Panc1 (cell line): ENCODE measurements at places on chromosomes 4 and X.

DNA sequence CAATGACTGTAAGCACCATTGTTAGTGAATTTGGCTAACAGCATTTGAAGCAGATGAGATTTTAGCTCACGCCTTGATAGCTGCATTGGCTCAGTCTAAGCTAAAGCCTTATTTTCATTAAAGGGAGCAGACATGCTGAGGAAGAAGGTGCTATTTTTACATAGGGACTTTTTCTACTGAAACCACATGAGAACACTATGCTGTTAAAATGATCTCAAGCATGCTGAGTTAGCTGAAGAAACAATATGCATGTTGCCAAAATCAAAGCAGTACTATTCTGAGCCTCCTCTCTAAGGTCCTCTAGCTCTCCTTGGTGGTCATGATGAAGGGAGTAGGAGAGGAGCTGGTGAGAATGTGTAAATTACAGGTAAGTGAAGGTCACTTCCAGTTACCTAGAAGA lies 134.4 kb upstream of the JADE1 start:
- no peaks in the 10 kb centered on the region for H3K4me1 ChIP-seq
- H3K27me3 ChIP-seq, result no peaks in the 10 kb centered on the region
- no peak overlapping the region for H3K4me3 ChIP-seq
- no peak overlapping the region for H3K27ac ChIP-seq
- H3K36me3 ChIP-seq, result no peaks in the 10 kb centered on the region
- DNase-seq, result no peak

DNA sequence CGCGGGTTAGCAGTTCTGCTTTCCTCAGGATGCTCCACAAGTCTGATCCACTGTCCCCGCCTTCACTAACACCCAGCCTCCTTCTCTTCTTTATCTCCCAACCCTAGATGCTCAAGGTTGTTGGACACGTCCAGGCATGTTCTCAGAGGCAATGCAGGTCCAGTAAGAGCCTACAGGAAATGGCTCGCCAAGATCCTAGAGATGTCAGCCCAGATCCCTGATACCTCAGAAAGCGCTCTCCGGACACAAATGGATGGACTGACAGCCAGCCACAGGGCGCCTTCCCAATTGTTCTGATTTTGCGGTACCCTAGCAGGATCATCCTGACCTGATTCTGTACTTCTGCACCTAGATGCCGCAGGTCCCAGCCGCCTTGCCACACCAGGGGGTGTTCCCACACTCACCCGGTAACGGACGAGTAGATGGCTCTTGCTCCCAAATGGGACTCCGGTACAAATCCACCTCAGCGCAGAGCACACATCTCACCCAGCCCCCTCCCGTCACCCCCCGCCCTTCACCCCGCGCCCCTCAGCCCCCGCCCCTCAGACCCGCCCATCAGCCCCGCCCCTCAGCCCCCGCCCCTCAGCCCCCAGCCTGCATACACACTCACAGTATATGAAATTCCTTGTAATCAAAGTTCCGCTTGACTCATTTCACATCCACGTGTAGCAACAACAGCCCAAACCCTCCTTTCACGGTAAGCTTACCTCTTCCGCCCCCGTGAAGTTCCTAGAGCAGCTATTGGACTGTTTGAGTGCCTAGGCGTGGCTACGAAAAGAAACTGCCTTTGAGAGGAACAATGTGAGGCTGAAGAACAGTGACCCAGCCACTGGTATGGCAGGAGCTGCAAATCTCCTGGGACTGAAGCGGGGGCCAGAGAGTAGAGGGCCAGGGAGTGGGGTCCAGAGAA lies at the start of gene EDA2R:
TSS of gene EDA2R (minus strand) at position 488 of the 910 bp plus-strand sequence. CDS start 23,058 bp downstream, outside the sequence.
- H3K27me3 ChIP-seq, result no peaks in the 10 kb centered on the region
- H3K4me1 ChIP-seq, result no peaks in the 10 kb centered on the region
- no peak within 1 kb of the TSS for H3K27ac ChIP-seq
- no peaks in the 10 kb centered on the region for H3K36me3 ChIP-seq
- DNase-seq, result no peak

GRCh38 chr4:4913628-4914027 lies 54.2 kb downstream of the MSX1 start:
- no peak for DNase-seq
- no peaks in the 10 kb centered on the region for H3K4me1 ChIP-seq
- no peak overlapping the region for H3K4me3 ChIP-seq
- no peaks in the 10 kb centered on the region for H3K27me3 ChIP-seq
- no peak overlapping the region for H3K27ac ChIP-seq

- no peaks in the 10 kb centered on the region for H3K36me3 ChIP-seq
- H3K4me3 ChIP-seq, result no peak overlapping the region
- no peak overlapping the region for H3K27ac ChIP-seq
- H3K27me3 ChIP-seq, result no peaks in the 10 kb centered on the region
These were observed 59.3 kb upstream of the HS3ST1 start for GRCh38 chr4:11487868-11488544.

GRCh38 chrX:47507153-47507867 lies 24.3 kb upstream of the ZNF41 start:
- H3K4me3 ChIP-seq, result no peak overlapping the region
- H3K36me3 ChIP-seq, result no peaks in the 10 kb centered on the region

- no peaks in the 10 kb centered on the region for H3K36me3 ChIP-seq
- H3K27ac ChIP-seq, result no peak overlapping the region
- no peaks in the 10 kb centered on the region for H3K4me1 ChIP-seq
- no peak for DNase-seq
These were observed 89.3 kb upstream of the CYLC1 start for GRCh38 chrX:83771664-83772063.

GRCh38 chr4:150999086-150999485 lies 16.0 kb downstream of the LRBA start:
- H3K4me1 ChIP-seq, result no peaks in the 10 kb centered on the region
- no peaks in the 10 kb centered on the region for H3K36me3 ChIP-seq
- H3K27me3 ChIP-seq, result no peaks in the 10 kb centered on the region
- DNase-seq, result no peak

DNA sequence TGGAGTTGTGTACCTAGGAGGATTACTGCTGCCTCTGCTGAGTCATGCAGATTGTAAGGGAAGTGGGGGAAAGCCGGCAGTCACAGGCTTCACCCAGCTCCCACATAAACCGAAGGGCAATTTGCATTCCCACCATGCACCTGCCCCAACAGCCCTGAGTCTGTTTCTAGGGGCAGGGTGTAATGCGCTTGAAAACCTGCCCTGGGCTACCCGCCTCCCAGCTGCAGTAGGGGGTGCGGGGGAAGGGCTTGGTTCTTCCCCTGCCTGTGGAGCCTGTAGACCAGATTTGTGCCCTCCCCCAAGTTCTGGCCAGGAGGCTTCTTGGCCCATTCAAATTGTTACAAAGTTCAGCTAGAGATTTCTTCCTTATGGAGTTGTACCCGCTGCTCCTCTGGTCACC lies 269.2 kb upstream of the DDX53 start:
- no peaks in the 10 kb centered on the region for H3K27me3 ChIP-seq
- no peak overlapping the region for H3K4me3 ChIP-seq
- no peaks in the 10 kb centered on the region for H3K36me3 ChIP-seq
- H3K4me1 ChIP-seq, result no peaks in the 10 kb centered on the region
- no peak for DNase-seq

- H3K4me1 ChIP-seq, result peaks cover 27% of the 10 kb centered on the region; the same call in 1 of the 2 replicates
- H3K27me3 ChIP-seq, result no peaks in the 10 kb centered on the region
- DNase-seq, result no peak
- no peaks in the 10 kb centered on the region for H3K36me3 ChIP-seq
- no peak overlapping the region for H3K4me3 ChIP-seq
- peak overlapping the region; percentile 34; the same call in 1 of the 2 replicates for H3K27ac ChIP-seq
These were observed 119.7 kb downstream of the PCDH7 start for GRCh38 chr4:30839583-30840520.

GRCh38 chr4:6926681-6927478 lies 17.3 kb downstream of the TBC1D14 start:
- no peaks in the 10 kb centered on the region for H3K36me3 ChIP-seq
- DNase-seq, result no peak
- H3K27me3 ChIP-seq, result no peaks in the 10 kb centered on the region
- no peak overlapping the region for H3K27ac ChIP-seq

DNA sequence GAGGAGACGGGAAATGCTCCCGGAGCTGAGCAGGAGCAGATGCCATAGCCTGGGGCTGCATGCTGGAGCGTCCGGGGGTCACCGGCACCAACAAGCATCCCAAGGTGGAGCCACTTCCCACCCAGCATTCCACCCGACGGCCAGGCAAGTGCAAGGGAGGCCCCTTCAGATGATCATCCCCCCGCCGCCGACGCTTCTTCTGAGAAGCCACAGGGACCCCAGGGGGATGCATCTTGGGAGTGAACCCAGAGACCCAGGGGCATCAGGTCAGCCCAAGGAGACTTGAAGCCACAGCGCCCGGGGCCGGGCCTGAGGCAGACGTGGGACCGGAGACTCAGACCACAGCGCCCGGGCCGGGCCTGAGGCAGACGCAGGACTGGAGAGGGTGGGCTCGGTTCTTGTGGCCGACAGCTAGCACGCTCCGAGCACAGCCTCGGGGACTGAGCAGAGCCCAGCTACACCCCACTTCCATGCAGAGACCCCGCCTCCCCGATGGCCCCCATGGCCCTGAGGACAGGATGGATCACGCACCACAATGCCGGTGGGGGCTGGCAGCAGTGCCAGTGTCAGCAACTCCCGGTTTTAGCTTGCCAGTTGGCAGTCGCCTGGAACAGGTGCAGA lies 33.0 kb upstream of the CPLX1 start:
- H3K27ac ChIP-seq, result no peak overlapping the region
- no peaks in the 10 kb centered on the region for H3K36me3 ChIP-seq
- H3K4me1 ChIP-seq, result no peaks in the 10 kb centered on the region
- no peaks in the 10 kb centered on the region for H3K27me3 ChIP-seq
- no peak for DNase-seq

GRCh38 chr4:28351102-28351501 lies 1490.5 kb downstream of the STIM2 start:
- H3K36me3 ChIP-seq, result no peaks in the 10 kb centered on the region
- DNase-seq, result no peak
- no peak overlapping the region for H3K27ac ChIP-seq
- no peak overlapping the region for H3K4me3 ChIP-seq
- no peaks in the 10 kb centered on the region for H3K27me3 ChIP-seq
- no peaks in the 10 kb centered on the region for H3K4me1 ChIP-seq

DNA sequence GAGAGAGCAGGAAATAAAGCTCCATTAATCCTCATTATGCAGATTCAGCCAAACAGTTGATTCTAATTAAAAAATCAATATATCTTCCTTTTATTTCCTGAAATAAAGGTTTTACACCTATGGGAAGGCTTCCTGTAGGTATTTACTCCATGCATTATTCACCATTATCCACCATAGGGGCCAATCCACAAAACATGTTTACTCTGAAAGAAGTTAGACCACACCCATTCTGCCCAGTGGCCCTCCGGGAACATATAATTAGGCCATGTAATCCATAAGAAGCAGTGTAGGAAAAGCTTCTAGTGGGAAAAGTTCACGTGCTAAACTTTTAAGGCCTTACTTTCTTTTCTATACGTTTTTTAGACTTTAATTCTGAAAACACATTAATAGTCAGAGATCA lies 57.7 kb downstream of the SAT1 start:
- H3K4me3 ChIP-seq, result no peak overlapping the region
- no peak for DNase-seq

GRCh38 chr4:76607846-76608245 lies 172.8 kb downstream of the SHROOM3 start:
- no peaks in the 10 kb centered on the region; the same call in none of the 2 replicates for H3K4me1 ChIP-seq
- H3K27ac ChIP-seq, result 0 out of 2 replicates have a peak overlapping the region, but pooled peaks have one; percentile 39
- no peaks in the 10 kb centered on the region for H3K36me3 ChIP-seq
- no peak overlapping the region for H3K4me3 ChIP-seq

GRCh38 chr4:3044870-3045819 lies 29.2 kb downstream of the HTT-AS start:
- DNase-seq, result no peak
- no peak overlapping the region for H3K27ac ChIP-seq
- H3K27me3 ChIP-seq, result no peaks in the 10 kb centered on the region
- no peaks in the 10 kb centered on the region for H3K4me1 ChIP-seq
- H3K36me3 ChIP-seq, result no peaks in the 10 kb centered on the region
- H3K4me3 ChIP-seq, result no peak overlapping the region

GRCh38 chr4:168092176-168092712 lies at the start of gene ANXA10:
ANXA10 (plus strand) TSS chr4:168092537; CDS start chr4:168092701, 164 bp downstream.
- H3K27me3 ChIP-seq, result no peaks in the 10 kb centered on the region
- H3K36me3 ChIP-seq, result no peaks in the 10 kb centered on the region
- no peak for DNase-seq

GRCh38 chr4:28926156-28926555 lies 1794.0 kb upstream of the PCDH7 start:
- no peaks in the 10 kb centered on the region for H3K36me3 ChIP-seq
- H3K4me3 ChIP-seq, result no peak overlapping the region
- H3K27ac ChIP-seq, result no peak overlapping the region
- DNase-seq, result no peak
- no peaks in the 10 kb centered on the region for H3K4me1 ChIP-seq

- H3K27me3 ChIP-seq, result no peaks in the 10 kb centered on the region
- DNase-seq, result no peak
- no peak overlapping the region for H3K4me3 ChIP-seq
- H3K27ac ChIP-seq, result no peak overlapping the region
These were observed 69.1 kb upstream of the PUDP start for GRCh38 chrX:7216981-7217587.

DNA sequence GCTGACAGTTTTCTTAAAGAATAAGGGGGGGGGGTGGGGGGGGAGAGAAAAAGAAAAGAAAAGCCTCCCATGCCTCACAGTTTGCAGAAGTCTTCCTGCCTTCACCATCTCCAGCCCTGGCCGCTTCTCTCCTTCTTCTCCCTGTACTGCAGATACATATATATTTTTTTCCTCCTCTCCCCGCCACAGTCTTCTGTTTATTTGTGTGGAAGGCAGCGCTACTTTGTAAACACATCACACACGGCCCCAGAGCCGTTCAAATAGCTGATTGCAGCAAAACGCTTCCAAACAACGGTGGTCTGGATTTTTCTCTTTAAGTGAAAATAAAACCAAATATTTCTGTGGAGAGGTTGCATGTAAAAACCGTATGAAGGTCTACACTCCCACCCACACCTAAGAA lies 732 bp downstream of the NLGN4X start:
- H3K4me3 ChIP-seq, result no peak overlapping the region
- H3K36me3 ChIP-seq, result no peaks in the 10 kb centered on the region
- DNase-seq, result no peak
- no peaks in the 10 kb centered on the region for H3K27me3 ChIP-seq
- no peaks in the 10 kb centered on the region for H3K4me1 ChIP-seq

- no peaks in the 10 kb centered on the region for H3K36me3 ChIP-seq
- no peak overlapping the region for H3K4me3 ChIP-seq
- H3K4me1 ChIP-seq, result no peaks in the 10 kb centered on the region
- DNase-seq, result no peak
These were observed 112.3 kb upstream of the SFRP2 start for GRCh38 chr4:153901220-153901619.

- H3K4me3 ChIP-seq, result no peak overlapping the region
- no peaks in the 10 kb centered on the region for H3K27me3 ChIP-seq
- no peaks in the 10 kb centered on the region for H3K36me3 ChIP-seq
These were observed 39.6 kb downstream of the RFC1 start for GRCh38 chr4:39326468-39326977.

DNA sequence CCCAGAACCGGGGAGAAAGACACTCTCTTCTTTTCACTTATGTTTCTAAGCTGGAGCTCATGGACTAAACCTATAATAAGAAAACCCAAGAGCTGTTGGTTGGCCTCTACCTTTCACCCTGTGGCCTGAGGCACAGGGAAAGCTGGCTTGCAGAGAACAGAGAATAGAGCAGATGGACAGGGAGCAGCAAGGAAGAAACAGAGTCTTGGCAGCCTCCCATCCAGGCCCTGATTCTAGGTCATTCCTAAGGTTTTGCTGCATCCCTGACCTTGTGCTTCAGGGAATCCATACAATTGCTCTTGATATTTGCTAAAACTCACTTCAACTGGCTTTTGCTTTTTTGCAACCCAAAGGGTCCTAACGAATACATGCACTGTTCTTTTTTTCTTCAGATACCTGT lies 87.8 kb downstream of the SMIM20 start:
- H3K4me1 ChIP-seq, result no peaks in the 10 kb centered on the region
- H3K27me3 ChIP-seq, result no peaks in the 10 kb centered on the region
- no peak overlapping the region for H3K4me3 ChIP-seq
- no peak for DNase-seq
- H3K36me3 ChIP-seq, result no peaks in the 10 kb centered on the region

- H3K27me3 ChIP-seq, result no peaks in the 10 kb centered on the region
- H3K4me1 ChIP-seq, result peaks cover 19% of the 10 kb centered on the region
- peak overlapping the region; percentile 89 for H3K27ac ChIP-seq
- no peak for DNase-seq
These were observed 2.3 kb downstream of the MAML3 start for GRCh38 chr4:140151699-140152012.
